ENCODE measurements at places on chromosomes 16 and 17.
A peak's percentile ranks its signal among the peaks of the same experiment; 100 is the strongest.

DNA sequence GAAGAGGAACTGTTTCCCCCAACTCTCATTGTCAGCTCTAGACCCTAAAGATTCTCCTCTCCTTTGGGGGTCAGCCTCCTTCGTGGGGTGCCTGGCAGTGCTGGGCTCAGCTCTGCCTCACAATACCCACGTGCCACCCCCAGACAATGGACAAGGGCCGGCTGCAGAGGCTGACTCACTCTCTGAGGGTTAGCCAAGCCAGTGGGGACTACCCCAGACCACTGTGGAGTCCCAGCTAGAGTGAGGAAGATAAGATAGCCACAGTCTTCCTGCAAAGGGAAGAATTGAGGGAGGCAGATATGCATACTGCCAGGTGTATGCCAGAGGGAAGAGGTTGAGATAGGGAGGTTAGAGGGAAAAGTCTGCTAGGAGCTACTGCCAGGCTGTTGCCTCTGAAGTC, 13.5 kb upstream of the MTMR4 start:
- DNase-seq, result peak; percentile 93

DNA sequence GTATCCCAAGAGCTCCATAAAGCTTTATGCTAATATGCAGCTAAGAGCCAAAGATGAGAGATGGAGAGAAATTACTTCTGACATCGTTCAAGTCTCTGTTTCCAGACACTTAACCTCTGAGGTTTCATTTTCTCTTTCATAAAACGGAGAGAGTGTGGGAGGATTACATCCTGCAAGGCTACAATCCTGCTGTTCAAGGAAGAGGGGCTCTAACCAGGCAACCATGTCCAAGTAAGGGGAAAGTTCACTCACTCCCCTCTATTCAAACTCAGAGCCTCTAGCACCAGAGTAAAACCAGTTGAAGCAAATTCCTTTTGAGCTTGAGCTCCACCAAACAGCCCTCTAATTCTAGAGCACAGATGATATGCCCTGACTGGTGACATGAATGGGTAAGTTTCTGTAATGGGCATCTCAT, 397.4 kb downstream of the NPIPA8 start:
- no peak for DNase-seq

- DNase-seq, result no peak
Measured at GRCh38 chr17:34886831-34887230, 74.4 kb downstream of the CCT6B start.

DNA sequence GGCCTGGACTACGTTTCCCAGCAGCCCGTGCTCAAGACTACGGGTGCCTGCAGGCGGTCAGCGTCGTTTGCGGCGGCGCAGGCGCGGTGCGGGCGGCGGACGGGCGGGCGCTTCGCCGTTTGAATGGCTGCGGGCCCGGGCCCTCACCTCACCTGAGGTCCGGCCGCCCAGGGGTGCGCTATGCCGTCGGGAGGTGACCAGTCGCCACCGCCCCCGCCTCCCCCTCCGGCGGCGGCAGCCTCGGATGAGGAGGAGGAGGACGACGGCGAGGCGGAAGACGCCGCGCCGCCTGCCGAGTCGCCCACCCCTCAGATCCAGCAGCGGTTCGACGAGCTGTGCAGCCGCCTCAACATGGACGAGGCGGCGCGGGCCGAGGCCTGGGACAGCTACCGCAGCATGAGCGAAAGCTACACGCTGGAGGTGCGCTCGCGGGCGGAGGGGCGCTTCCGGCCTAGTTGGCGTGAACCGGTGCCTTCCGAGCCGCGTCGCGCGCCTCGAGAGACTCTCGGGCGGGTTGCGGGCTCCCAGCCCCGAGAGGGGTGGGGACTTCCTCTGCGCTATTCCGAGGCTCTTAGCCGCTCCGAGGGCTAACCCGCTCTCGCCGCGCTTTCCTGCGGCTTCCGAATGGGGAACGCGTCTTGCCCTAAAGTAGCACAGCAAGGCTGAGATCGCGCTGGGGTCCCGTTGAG, at the start of gene RBL2:
TSS of gene RBL2 (plus strand) at position 95 of the 689 bp plus-strand sequence. CDS start at position 181, 86 bp downstream.
- DNase-seq, result peak; percentile 85

GRCh38 chr16:70267516-70267915, 15.8 kb upstream of the EXOSC6 start:
- DNase-seq, result peak; percentile 43
